Right renal pelvis (tissue), 4 donors: ENCODE measurements at places on chromosomes 16 and 17.

- no peak for DNase-seq
These were observed 19.4 kb upstream of the ZNF469 start for GRCh38 chr16:88363239-88363891.

GRCh38 chr16:69508033-69508755, 57.6 kb upstream of the NFAT5 start:
- DNase-seq = no peak

DNA sequence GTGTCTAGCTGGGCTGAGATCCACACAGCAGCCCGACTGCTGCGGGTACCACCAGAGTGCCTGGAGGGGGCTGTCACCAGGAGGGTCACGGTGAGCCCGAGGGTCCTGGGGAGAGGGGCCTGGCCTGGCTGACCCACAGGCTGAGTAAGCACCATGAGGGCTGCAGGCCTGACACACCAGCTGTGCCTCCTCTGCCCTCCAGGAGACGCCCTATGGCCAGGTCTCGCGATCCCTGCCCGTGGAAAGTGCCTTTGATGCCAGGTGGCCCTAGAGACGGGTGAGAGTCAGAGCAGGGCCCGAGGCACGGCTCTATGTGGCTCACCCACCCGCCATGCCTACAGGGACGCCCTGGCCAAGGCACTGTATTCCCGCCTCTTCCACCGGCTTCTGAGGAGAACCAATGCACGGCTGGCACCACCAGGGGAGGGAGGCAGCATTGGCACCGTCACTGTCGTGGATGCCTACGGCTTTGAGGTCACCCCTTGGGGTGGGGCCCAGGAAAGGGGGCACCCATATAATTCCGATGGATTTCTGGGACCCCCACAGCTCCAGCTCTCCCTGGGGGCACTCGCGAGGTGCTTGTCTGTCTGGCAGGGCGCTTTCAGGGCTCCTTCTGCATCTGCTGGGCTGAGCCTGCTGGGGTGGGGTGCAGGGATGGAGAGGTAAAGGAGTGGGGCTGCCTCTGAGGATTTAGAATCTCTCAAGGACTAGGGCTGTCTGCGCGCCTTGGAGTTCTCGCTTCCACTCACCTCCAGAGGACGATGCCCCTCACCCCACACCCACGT, 7.1 kb downstream of the MYO15B start:
- no peak for DNase-seq

DNA sequence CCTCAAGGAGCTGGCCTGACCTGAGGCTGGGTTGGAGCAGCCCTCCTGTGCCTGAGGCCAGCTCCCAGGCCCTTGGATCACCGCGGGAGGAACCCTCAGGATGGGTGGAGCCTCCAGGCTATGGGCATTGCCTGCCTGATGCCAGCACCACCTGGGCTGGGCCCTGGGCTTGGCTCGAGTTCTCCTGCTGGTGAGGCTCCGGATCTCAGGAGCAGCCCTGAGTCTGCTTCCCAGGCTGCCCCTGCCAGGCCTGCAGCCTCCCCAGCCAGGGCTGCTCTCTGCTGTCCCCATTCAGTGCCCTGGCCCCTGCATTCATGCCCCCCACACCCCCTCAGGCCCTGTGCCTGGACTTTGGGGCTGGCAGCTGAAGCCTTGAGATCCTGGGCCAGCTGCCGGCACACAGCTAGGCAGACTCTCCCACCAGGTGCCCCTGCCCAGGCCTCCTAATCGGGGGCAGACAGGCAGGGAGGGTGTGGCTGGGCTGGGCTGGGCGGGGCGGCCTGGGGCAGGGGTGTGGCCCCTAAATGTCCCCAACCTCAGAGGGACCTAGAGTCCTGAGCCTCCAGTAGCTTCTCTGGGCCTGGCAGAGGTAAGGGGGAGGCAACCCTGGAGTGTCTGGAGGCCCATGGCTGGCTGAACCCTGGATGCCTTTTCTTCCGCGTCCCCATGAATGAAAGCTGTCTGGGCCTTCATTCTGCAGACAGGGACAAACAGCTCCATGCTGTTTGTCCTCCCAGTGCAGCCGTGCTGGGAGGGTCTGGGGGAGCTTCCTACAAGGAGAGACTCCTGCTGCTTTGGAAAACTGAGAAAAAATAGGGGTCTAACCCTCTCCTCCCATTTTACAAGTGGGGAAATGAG, 1.1 kb upstream of the PIGQ start:
- DNase-seq = no peak

- no peak for DNase-seq
These were observed 34.4 kb upstream of the STH start for GRCh38 chr17:45964634-45965033.

- no peak for DNase-seq
These were observed 15.8 kb upstream of the ITGAD start for GRCh38 chr16:31377210-31377903.

- no peak for DNase-seq
These were observed 2.0 kb upstream of the BRICD5 start for GRCh38 chr16:2212362-2213324.

DNA sequence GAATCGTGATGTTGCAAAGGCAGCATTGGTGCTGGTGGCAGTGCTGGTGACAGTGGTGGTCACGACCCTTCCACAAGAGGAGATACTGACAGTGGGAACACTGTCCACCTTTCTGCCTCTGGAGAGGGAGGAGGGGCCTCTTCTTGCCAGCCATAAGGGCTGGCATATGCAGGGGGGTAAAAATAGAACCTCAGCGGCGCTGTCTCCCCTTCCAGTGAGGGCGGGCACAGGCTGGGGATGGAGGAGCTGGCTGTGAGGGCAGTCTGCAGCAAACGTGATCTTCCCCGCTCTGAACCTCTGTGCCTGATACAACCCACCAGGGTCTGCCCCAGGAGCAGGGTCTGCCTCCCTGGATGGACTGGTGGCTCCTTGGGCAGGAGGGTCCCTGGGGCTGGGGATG, 3.4 kb downstream of the RAP1GAP2 start:
- DNase-seq = no peak

- no peak for DNase-seq
These were observed 69.5 kb downstream of the SREBF1 start for GRCh38 chr17:17767154-17767869.

- DNase-seq = no peak
These were observed 65.5 kb downstream of the PLD6 start for GRCh38 chr17:17140590-17140980.

DNA sequence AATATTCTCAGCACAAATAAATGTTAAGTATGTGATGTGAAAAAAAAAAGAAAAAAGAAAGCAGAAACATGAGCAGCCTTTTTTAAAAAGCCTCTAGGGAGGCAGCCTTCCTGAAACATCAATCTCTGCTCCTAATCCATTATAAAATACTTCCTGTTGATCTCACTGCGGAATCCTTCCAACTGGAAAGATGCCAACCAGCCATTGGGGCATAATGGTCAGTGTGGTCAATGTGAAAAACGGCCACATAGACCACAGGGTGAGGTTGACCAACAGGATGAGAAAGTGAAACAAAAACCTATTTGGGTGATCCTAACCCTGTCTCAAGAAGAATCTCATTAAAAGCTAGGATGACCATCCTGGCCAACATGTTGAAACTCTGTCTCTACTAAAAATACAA, 26.1 kb upstream of the ABCA8 start:
- DNase-seq = peak; percentile 22

- DNase-seq = no peak
These were observed 47.3 kb downstream of the TTC19 start for GRCh38 chr17:16046966-16047365.

DNA sequence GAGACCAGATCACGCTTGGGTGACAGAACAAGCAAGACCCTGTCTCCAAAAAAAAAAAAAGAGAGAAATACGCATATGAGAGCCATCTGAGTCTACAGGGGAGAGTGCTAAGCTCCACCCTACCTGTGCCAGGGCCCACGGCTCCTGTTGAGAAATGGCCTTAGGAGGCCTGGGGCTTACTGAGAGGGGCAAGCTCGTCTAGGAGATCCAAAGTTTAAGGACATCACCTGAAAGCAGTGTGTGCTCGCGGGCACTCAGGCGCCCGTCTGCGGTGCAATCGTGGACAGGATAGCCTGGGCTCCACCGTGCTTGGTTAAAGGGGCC, 14.5 kb upstream of the BAIAP2 start:
- no peak for DNase-seq

DNA sequence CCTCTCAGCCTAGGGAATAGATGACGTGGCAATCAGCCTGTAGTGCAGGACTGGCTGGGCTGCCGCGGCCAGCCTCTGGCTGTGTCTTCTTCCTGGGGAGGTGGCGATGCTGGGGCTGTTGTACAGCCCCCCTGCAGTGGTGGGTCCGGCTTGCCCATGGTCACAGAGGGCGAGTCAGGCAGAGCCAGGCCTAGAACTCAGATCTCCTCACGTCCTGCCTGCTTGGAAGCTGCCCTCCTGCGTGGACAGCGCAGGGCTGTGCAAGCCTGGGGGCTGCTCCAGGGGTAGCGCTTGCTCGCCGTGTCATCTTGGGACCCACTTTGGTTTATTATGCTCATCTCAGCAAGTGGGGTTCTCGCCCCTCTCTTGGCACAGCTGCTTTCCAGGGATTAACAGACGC, 19.3 kb downstream of the NMRAL1 start:
- DNase-seq = no peak

DNA sequence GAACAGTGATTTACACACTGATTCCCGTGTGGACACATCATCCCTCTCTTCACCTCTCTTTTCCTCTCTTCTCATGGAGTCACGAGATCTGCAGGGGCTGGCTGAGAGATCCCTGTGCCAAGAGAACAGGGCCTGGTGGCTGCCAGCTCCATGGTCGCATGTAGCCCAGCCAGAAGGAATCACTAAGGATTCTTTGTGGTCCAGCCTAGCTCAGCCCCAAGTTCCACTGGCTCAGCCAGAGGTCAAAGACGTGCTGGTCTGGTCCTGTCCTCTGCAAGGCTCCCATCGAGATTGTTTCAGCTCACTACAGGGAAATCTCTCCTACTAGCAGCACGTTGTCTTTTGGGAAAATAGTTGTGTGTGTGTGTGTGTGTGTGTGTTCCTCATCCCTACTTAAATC, 66.4 kb downstream of the NDEL1 start:
- no peak for DNase-seq

- no peak for DNase-seq
These were observed 11.4 kb downstream of the NDUFAF8 start for GRCh38 chr17:81250286-81251093.

- DNase-seq = no peak
These were observed 975 bp downstream of the CFAP20 start for GRCh38 chr16:58128181-58128631.

DNA sequence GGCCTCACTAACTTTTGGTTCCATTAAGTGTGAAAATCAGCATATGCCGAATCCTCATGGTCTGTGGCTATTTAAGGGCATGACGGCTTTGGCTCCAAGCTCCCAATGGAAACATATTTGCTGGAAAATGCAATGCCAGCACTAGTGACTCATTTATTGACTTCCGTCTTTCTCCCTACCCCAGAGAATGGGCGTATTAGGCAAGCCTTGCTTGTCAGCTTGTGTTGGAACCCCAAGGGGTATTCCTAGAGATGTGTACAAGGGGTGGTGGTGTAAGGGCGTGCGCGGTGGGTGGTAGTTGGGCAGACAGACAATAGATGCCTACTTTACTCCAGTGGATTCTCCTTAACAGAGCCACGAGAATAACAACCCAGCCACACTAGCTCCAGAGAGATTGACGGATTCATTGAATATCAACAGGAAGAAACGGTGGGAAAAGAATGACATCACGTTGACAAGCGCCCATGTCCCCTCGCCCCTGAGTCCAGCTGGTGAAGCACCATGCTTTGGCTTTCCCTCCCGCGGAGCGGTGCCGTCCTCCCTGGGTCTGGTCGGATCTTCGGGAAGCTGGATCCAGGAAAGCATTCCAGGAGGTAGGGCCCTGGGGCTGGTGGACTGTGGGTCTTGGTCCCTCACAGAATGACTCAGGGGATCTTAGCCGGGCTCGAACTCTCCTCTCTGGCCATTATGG, 10.3 kb downstream of the CD300LB start:
- DNase-seq = no peak
